ENCODE measurements at places on chromosomes 16 and 17.

- no peaks in the 10 kb centered on the region for H3K27me3 ChIP-seq
- no peaks in the 10 kb centered on the region for H3K36me3 ChIP-seq
- H3K27ac ChIP-seq = no peak overlapping the region
- H3K4me3 ChIP-seq = no peak overlapping the region
- DNase-seq = no peak
These were observed 70.8 kb downstream of the NLK start for GRCh38 chr17:28113269-28113668.

DNA sequence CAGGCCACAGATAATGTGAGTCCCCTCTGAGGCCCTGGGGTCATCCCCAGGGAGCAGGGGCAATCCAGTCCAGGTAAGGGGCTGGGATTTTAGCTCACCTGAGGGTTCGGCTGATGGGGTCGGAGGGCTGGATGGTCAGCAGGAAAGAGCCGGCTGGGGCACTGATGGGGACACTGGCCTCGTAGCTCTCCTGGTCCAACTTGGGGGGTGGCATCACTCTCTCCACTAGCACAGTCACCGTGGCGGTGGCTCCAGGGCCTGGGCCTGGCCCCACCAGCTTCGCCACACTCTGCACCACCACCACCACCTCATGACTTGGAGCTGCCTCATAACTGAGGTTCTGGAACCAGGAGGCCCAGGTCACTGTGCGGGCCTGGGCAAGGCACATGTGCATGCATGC is 6.9 kb downstream of the CDH16 start:
- H3K27ac ChIP-seq = no peak overlapping the region
- DNase-seq = no peak
- no peaks in the 10 kb centered on the region for H3K27me3 ChIP-seq
- H3K36me3 ChIP-seq = no peaks in the 10 kb centered on the region
- no peak overlapping the region for H3K4me3 ChIP-seq

DNA sequence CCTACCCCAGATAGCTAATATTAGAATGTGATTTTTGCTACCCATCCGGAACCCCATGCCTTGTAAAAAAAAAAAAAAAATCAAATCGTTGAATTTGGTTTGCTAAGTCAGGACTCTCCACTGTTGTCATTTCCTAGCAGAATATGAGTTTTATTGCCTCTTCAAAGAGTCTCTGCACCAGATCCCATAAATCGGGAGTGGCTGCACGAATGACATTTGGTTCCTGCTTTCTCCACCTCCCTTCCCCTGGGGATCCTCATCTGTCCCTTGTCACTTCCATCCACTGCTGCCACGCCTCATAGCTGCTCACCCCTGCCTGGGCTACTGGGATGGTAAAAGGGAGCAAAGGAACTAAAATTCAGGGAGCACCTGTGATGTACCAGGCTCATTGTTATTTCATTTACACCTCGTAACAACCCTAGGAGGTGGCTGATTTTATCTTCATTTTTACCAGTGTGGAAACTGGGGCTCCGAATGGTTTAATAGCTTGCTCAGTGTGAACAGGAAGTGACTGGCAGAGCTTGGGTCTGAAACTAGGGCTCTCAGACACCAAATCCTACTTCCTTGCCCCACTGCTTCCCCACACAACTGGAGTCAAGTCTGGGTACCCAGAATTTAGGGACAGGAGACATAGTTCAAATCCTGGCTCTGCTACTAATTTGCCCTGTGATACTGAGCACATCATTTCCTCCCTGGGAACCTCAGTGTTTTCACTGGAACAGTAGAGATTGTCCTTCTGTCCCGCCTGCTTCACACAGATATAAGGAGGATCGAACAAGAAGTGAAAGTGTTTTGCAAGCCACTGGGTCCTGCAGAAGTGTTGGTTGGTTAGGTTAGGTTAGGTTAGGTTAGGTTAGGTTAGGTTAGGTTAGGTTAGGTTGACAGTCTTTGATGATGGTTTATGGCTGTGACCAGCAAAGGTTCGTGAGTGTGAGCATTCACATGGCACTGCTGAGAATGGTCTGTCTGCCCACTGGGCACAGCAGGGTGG is 585 bp upstream of the KRT36 start:
- no peak overlapping the region for H3K4me3 ChIP-seq
- no peak for DNase-seq
- no peaks in the 10 kb centered on the region for H3K27me3 ChIP-seq
- no peaks in the 10 kb centered on the region for H3K4me1 ChIP-seq
- H3K27ac ChIP-seq = no peak overlapping the region

DNA sequence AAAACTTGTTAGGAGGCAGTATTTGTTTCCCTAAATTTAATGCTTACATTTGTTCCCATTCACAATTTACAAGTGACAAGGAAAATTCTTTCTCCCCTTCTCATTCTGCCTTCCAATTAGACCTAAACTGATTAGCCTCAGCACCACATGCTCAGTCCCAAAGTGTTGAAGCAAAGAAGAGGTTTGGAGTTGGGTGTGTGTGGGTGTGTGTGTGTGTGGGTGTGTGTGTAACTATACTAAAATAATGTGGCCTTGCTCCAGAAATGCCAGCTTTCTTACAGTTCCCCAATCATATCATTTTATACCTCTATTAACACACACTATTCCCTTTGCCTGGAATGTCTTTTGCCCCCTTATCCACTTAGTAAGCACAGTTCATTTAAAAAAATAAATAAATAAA is 6.9 kb upstream of the UTP6 start:
- no peaks in the 10 kb centered on the region for H3K36me3 ChIP-seq
- H3K27me3 ChIP-seq = no peaks in the 10 kb centered on the region
- DNase-seq = no peak
- peaks cover 11% of the 10 kb centered on the region for H3K4me1 ChIP-seq

GRCh38 chr17:80598813-80599545 is 54.3 kb downstream of the RPTOR start:
- H3K27me3 ChIP-seq = no peaks in the 10 kb centered on the region
- H3K4me1 ChIP-seq = no peaks in the 10 kb centered on the region
- DNase-seq = no peak
- no peaks in the 10 kb centered on the region for H3K36me3 ChIP-seq
- no peak overlapping the region for H3K4me3 ChIP-seq
- H3K27ac ChIP-seq = no peak overlapping the region

DNA sequence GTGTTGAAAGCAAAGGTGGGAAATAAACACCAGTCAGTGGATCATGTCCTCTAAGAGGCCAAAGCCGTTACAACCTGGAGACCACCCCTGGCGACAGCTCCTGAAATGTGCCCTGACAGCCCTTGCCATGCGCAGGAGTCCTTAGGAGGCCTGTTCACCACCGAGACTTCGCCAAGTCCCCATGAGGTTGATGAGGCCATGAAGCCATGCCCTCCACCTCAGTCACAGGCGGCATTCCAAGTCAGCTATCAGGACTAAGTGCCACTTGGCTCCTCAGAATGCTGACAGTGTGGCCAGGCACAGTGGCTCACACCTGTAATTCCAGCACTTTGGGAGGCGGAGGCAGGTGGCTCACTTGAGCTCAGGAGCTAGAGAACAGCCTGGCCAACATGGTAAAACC is 27.1 kb downstream of the ADAM11 start:
- H3K27ac ChIP-seq = peak overlapping the region; percentile 60
- H3K4me1 ChIP-seq = peaks cover 15% of the 10 kb centered on the region
- H3K4me3 ChIP-seq = no peak overlapping the region
- no peaks in the 10 kb centered on the region for H3K36me3 ChIP-seq

- H3K4me1 ChIP-seq = no peaks in the 10 kb centered on the region
- no peak overlapping the region for H3K4me3 ChIP-seq
- H3K27me3 ChIP-seq = no peaks in the 10 kb centered on the region
- DNase-seq = no peak
These were observed 15.9 kb upstream of the CBX2 start for GRCh38 chr17:79761894-79762589.

GRCh38 chr16:69448470-69449193 is 24.2 kb downstream of the CYB5B start:
- peaks cover 23% of the 10 kb centered on the region for H3K36me3 ChIP-seq
- H3K4me1 ChIP-seq = peaks cover 13% of the 10 kb centered on the region
- no peak overlapping the region for H3K27ac ChIP-seq
- H3K4me3 ChIP-seq = no peak overlapping the region
- no peaks in the 10 kb centered on the region for H3K27me3 ChIP-seq
- DNase-seq = no peak

DNA sequence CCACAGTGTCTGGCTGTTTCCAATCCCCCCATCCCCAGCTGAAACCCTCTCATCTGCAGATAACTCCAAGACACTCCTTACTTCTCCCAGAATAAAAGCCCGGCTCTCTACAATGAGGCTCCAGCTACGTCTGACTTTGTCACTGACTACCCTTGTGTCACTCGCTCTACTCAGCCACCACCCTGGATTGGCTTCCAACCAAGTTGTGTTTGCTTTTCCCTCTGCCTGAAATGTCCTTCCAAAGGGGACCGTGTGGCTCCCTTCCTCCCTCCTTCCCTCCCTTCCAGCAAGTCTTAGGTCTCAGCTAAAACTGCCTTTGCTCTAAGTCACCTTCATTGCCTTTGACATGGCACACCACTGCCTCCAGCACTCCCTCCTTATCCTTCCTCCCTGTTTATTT is 42.8 kb downstream of the CDH1 start:
- DNase-seq = no peak
- no peaks in the 10 kb centered on the region for H3K36me3 ChIP-seq
- H3K4me1 ChIP-seq = no peaks in the 10 kb centered on the region
- H3K4me3 ChIP-seq = no peak overlapping the region

GRCh38 chr16:14121142-14121541 is 50.0 kb downstream of the MRTFB start:
- no peaks in the 10 kb centered on the region for H3K4me1 ChIP-seq
- H3K27me3 ChIP-seq = no peaks in the 10 kb centered on the region
- DNase-seq = no peak
- H3K36me3 ChIP-seq = no peaks in the 10 kb centered on the region
- no peak overlapping the region for H3K4me3 ChIP-seq

DNA sequence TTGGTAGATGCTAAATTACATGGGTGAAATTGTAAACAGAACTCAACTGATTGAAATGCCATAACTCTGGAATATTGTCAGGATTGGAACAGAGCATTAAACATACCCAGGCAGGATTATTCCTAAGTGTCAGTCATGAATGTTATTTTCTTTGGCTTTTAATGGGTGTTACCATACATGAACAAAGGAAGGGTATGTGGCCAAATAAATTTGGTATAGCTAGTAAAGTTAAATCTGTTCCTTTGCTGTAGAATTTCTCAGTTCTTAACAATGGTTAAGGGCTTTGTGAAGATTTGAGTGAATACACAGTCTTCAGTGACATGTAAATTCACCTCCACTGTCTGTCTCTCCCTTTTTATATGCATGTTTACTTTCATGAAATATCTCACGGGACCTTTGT is 679.5 kb upstream of the CDH8 start:
- H3K36me3 ChIP-seq = no peaks in the 10 kb centered on the region
- DNase-seq = no peak
- no peak overlapping the region for H3K27ac ChIP-seq
- H3K27me3 ChIP-seq = no peaks in the 10 kb centered on the region

GRCh38 chr17:32458371-32458770 is 14.1 kb downstream of the PSMD11 start:
- H3K27ac ChIP-seq = no peak overlapping the region
- peaks cover 85% of the 10 kb centered on the region for H3K36me3 ChIP-seq
- no peak overlapping the region for H3K4me3 ChIP-seq
- no peaks in the 10 kb centered on the region for H3K27me3 ChIP-seq
- no peak for DNase-seq

- H3K27ac ChIP-seq = no peak overlapping the region
- H3K36me3 ChIP-seq = no peaks in the 10 kb centered on the region
- DNase-seq = no peak
- H3K27me3 ChIP-seq = no peaks in the 10 kb centered on the region
- no peak overlapping the region for H3K4me3 ChIP-seq
These were observed 519.1 kb downstream of the MAF start for GRCh38 chr16:79081297-79082066.

GRCh38 chr16:4651827-4652226 is 27.2 kb downstream of the MGRN1 start:
- H3K36me3 ChIP-seq = peaks cover 51% of the 10 kb centered on the region
- H3K27me3 ChIP-seq = no peaks in the 10 kb centered on the region

GRCh38 chr17:33905338-33905800 is 349.7 kb upstream of the CCL2 start:
- no peak for DNase-seq
- no peaks in the 10 kb centered on the region for H3K27me3 ChIP-seq
- no peak overlapping the region for H3K27ac ChIP-seq
- no peak overlapping the region for H3K4me3 ChIP-seq
- H3K4me1 ChIP-seq = no peaks in the 10 kb centered on the region

- DNase-seq = no peak
- no peak overlapping the region for H3K4me3 ChIP-seq
- no peak overlapping the region for H3K27ac ChIP-seq
- no peaks in the 10 kb centered on the region for H3K27me3 ChIP-seq
- no peaks in the 10 kb centered on the region for H3K36me3 ChIP-seq
These were observed 439.3 kb upstream of the CDH8 start for GRCh38 chr16:62475573-62475972.

DNA sequence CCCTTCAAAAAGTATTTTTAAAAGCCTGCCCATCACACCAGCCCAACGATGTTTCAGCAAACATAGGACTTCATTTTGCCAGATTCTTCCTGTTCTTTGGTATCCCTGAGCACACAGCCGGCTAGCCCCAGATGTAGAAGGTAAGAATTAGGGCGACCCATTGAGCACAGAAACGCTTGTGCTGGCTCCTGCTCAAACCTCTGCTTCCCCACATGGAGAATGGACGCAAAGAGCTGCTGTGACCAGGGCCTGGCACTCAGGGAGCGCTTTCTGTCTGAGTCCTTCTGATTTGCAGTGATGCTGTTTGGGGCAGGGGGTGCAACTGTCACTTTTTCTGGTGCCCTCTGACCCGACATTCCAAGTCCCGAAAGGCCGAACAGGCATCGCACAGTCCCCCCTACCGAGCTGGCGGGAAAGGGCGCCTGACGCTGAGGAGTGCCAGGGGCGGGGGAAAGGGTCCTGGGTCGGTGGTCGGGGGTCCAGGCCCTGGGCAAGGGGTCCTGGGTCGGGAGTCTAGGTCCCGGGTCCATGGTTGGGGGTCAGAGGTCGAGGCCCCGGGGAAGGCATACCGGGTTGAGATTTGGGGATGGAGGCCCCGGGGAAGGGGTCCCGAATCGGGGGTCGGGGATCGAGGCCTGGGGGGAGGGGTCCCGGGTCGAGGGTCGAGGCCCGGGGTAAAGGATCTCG is 930 bp downstream of the CHMP1A start:
- peak overlapping the region; percentile 95 for H3K4me3 ChIP-seq
- H3K27ac ChIP-seq = peak overlapping the region; percentile 93

GRCh38 chr17:37388266-37388665 is 12.5 kb downstream of the C17orf78 start:
- H3K27ac ChIP-seq = no peak overlapping the region
- no peak for DNase-seq

Data from ascending aorta (tissue), 2 donors.